ENCODE measurements at places on chromosomes 6 and 20.

GRCh38 chr6:167781066-167781767 is 45.5 kb upstream of the AFDN start:
- DNase-seq = no peak

DNA sequence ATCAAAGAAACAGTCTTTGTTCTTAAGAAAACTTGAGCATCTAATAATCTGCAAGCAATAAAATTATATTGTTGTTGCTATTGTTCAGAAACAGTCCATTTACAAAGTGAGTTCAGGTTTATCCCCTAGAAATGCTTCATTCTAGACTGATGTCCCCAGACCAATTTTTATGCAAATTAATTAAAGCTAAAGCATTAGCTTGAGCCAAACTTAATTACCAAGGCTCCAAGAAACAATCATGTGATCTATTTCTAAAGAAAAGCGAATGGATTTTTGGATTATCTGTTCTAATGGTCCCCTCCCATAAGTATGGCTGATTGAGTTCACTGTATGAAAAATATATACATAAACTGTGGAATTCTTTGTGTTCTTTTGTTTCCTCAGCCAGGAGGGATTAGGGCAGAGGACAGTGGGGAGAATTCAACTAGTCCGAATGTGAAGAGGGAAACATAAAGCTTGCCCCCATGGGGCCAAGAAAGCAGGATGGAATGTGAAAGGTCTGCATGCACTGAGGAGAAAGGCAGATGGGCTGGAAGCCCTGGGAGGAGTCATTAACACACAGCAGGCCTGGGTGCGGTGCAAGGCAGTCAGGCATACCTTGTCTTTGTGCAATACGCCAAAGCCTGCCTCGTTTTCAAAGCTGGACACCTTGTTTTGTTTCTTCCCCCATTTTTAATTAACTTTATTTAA is 597.1 kb downstream of the KIF16B start:
- DNase-seq = no peak

DNA sequence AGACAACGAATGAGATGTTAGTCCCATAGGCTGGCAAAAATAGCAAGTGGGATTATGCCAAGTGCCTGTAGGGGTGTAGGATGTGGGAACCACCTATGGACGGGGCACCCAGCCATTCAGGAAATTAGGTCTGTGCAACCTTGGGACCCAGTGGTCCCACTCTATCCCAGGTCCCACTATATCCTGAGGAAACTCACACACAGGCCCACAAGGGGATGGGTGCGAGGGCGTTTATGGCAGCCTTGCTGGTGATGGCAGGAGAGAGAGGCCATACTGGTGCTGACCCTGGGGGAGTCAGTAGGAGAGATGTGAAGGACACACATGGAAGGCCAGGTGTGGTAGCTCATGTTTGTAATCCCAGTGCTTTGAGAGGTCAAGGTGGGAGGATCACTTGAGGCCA is 163.6 kb downstream of the EYA2 start:
- no peak for DNase-seq

DNA sequence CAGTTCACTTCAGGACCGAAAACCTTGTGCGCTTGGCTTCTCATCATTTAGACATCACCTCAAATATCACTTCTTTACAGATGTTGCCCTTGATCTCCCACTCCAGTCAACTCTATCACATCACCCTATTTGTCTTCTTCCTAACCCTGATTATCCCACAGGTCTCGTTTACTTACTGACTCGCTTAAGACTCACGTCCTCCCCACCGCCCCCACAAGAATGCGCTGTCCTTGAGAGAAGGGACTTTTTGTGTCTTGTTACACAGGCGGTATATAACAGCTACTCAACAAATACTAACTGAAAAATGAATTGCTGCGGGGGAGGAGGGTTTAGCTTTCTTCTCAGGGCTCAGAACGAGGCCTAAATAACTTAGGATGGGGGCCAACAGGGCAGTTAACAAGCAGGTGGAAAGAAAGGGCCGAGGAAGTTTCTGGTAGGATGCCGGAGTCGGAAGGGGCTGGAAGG is 527 bp downstream of the TOMM34 start:
- DNase-seq = peak; percentile 78

DNA sequence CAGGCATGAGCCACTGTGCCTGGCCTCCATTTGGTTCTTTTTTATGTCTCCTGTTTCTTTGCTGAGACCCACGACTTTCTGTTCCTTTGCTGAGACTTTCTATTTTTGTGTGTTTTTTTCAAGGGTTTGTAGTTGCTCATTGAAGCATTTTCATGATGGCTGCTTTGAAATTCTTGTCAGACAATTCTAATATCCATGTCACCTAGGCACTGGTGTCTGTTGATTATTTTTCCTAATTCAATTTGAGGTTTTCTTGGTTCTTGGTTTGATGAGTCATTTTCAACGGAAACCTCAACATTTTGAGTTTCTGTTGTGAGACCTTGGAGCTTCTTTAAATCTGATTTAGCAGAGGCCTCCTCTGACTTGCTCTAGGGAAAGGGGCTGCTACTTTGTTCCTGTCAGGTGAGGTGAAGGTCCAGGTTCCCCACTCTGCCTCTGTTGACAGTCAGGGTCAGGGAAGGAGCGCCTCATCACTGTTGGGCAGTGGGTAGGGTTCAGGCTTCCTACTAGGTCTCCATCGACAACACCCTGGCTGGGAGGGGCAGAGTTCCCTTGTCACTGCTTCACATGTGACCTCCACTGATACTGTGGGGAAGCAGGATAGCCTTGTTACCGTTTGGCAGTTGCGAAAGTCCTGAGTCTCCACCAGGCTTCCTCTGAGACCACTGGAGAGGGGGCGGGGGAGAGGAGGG is 67.2 kb upstream of the RNF24 start:
- DNase-seq = peak; percentile 18

DNA sequence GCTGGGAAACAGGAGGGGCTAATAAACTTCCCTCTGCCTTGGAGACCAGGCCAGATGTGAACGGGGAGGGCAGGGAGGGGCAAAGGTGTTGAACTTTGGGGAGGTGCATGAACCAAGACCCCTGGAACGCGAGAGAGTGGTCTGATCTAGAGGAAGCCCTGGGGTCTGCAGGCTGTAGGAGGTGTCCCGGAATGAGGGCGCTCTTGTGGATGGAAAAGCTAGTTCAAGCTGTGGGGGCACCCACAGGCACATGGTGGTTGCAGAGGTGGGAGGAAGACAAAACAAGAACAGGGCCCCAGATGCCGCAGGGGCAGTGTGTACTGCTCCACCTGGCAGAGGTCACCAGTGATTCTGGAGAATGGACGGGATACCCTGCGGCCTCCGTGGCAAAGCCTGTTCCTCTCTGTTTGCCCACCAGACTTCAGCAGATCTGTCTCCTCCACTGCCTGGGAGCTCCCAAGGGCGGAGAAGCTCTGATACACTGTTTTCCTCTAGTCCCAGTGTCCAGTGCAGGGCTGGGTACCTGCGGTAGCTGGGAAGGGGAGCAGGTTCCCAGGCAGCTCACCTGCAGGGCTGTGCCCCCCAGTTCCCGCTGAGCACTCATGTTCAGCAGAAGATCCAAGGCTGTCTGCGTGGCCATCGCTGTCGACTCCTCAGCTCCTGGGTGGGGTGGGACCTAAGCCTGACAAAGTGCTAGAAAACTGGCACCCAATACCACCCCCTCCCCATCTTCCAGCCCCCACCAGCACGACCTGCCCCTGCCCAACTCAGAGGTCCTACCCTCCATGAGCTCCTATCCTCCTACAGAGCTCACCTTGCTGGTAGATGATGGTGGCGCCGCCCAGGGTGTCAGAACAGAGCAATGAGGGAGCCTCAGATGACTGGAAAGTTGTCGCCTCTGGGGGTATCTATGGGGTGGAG is 14.7 kb downstream of the ZNF335 start:
- no peak for DNase-seq

- DNase-seq = no peak
Measured at GRCh38 chr6:108142240-108142639, 23.6 kb upstream of the NR2E1 start.

DNA sequence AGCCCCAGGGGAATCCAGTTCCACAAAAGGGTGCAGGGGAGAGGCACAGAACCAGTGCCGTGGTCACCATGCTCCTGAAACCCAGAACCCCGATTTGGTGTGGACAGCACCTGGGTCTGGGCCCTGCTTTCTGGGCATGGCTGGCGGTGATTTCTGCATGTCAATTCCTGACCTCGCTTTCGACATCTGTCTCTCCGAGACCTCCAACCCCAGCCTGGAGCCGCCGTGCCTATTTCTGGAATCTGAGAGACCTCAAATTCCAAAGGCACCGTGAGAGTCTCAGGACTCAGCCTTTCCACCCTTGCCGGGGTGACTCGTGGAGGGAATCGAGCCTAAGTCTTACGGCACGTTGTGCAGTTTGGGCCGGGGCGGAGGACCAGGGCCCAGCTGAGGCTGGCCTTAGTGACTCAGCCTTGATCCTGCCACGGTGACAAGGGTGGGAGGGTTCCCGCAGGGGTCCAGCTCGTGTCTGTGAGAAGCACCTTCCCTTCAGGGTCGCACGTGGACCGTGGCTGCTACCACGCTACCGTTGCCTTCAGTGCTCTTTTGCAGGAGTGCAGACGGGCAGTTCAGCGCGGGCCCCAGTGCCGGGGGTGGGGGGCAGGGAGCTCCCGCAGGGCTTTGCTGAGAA is 133.7 kb downstream of the PXDC1 start:
- no peak for DNase-seq
